ENCODE measurements at places on chromosomes 7 and 10. TPM values are rescaled to one million over a fixed set of nuclear protein-coding genes. Genes with fewer than 3 reads are reported as not detected.

Gene ACSM6
- total RNA-seq, result not detected

Gene TAS2R5
- total RNA-seq, result 0.21 TPM

Gene AS3MT
- total RNA-seq, result 2.7 TPM

Gene LEP
- total RNA-seq, result not detected

GRCh38 chr7:120684463-120684862 lies 173.5 kb downstream of the TSPAN12 start:
- no peak overlapping the region for H3K4me3 ChIP-seq
- H3K27ac ChIP-seq, result no peak overlapping the region
- no peaks in the 10 kb centered on the region for H3K4me1 ChIP-seq
- no peak for DNase-seq

DNA sequence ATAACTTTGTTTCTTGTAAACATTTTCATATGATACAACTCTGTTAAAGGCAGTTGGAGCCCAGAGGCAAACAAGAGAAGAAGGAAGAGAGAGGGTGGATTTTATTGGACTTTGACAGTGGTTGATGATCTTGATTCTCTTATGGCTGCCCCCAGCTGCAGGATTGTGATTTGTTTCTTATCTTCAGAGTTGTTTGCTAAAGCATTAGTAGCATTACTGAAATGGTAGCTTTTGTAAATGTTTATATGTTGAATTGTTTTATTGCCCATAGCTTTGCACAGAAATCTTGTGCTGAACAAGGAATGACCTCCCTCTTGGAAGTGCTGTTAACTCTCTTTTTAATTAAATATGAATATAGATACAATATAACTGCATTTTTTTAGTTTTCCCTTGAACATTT lies 309.4 kb downstream of the AUTS2 start:
- DNase-seq, result no peak
- H3K4me3 ChIP-seq, result no peak overlapping the region
- no peaks in the 10 kb centered on the region for H3K36me3 ChIP-seq
- H3K27ac ChIP-seq, result no peak overlapping the region

GRCh38 chr10:21173802-21174714 lies 276.9 kb upstream of the NEBL start:
- H3K36me3 ChIP-seq, result no peaks in the 10 kb centered on the region
- H3K27me3 ChIP-seq, result peaks cover 21% of the 10 kb centered on the region
- H3K4me1 ChIP-seq, result no peaks in the 10 kb centered on the region
- DNase-seq, result no peak

- peaks cover 3% of the 10 kb centered on the region for H3K27me3 ChIP-seq
- H3K4me3 ChIP-seq, result no peak overlapping the region
- H3K27ac ChIP-seq, result no peak overlapping the region
- H3K36me3 ChIP-seq, result no peaks in the 10 kb centered on the region
- no peak for DNase-seq
Observed at GRCh38 chr7:36571190-36571560, 153.1 kb downstream of the AOAH start.

- peaks cover 31% of the 10 kb centered on the region for H3K27me3 ChIP-seq
- H3K4me1 ChIP-seq, result peaks cover 15% of the 10 kb centered on the region
- H3K27ac ChIP-seq, result no peak overlapping the region
- H3K36me3 ChIP-seq, result peaks cover 9% of the 10 kb centered on the region
- DNase-seq, result no peak
Observed at GRCh38 chr10:17443707-17444387, 10.5 kb downstream of the ST8SIA6 start.

DNA sequence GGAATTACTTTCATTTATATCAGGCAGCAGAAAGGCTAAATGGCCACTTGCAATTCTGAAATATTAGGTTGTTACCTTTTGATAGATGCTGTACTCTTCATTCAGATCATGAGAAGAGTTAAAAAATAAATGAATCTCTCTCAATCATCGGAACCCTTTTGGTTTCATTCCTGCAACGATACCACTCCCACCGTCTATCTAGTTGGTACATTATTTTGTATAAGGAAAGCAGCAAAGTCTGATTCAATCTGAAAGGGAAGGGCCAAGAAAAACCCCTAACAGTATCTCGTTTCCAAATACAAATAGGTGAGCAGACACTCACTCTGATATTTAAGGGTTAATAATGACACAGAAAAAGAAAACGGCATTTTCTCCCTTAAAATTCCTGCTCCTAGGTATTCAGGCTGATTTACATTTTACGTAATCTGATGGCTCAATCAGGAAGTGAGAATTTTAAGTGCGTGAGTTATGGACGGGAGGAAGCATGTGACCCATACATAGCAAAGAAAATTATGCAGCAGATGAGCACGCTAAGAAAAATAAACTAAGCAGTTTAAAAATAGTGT lies 209.4 kb upstream of the KLF14 start:
- peaks cover 71% of the 10 kb centered on the region for H3K36me3 ChIP-seq
- peak; percentile 42 for DNase-seq
- H3K4me1 ChIP-seq, result peaks cover 99% of the 10 kb centered on the region
- H3K27ac ChIP-seq, result peak overlapping the region; percentile 81
- peaks cover 3% of the 10 kb centered on the region for H3K27me3 ChIP-seq
- peak overlapping the region; percentile 79 for H3K4me3 ChIP-seq

- no peak overlapping the region for H3K4me3 ChIP-seq
- no peaks in the 10 kb centered on the region for H3K36me3 ChIP-seq
- H3K27me3 ChIP-seq, result no peaks in the 10 kb centered on the region
- no peaks in the 10 kb centered on the region for H3K4me1 ChIP-seq
- H3K27ac ChIP-seq, result no peak overlapping the region
- DNase-seq, result no peak
Observed at GRCh38 chr7:125154930-125155329, 225.3 kb upstream of the POT1 start.

GRCh38 chr7:140035400-140036223 lies 27.1 kb downstream of the PARP12 start:
- peaks cover 8% of the 10 kb centered on the region for H3K36me3 ChIP-seq
- peak; percentile 76 for DNase-seq
- H3K4me1 ChIP-seq, result peaks cover 74% of the 10 kb centered on the region
- peak overlapping the region; percentile 78 for H3K4me3 ChIP-seq

GRCh38 chr7:24840563-24840962 lies 83.3 kb upstream of the GSDME start:
- H3K27me3 ChIP-seq, result no peaks in the 10 kb centered on the region
- H3K27ac ChIP-seq, result no peak overlapping the region
- H3K36me3 ChIP-seq, result peaks cover 29% of the 10 kb centered on the region
- DNase-seq, result no peak
- H3K4me3 ChIP-seq, result no peak overlapping the region

GRCh38 chr10:121578298-121578697 lies 19.9 kb downstream of the FGFR2 start:
- no peaks in the 10 kb centered on the region for H3K4me1 ChIP-seq
- H3K36me3 ChIP-seq, result no peaks in the 10 kb centered on the region
- no peak for DNase-seq
- H3K27me3 ChIP-seq, result peaks cover 8% of the 10 kb centered on the region
- H3K4me3 ChIP-seq, result no peak overlapping the region

DNA sequence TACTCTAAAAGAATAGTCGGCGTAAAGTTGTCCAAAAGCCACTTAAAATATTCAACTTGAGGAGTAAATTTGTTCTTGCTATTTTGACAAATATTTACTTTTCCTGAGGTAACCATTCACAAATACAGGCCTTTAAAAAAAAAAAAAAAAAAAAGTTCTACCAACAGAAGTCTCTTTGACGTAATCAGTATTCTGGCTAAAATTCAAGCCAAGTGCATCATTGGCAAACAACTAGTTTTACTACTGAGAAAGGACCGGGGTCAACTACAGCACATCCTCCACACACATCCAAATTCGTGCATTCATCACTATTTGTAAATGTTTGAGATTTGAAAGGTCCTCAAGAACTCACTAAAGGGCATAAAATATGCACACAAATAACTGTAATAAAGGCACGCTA lies 2.0 kb downstream of the OAT start:
- H3K4me1 ChIP-seq, result peaks cover 41% of the 10 kb centered on the region
- no peaks in the 10 kb centered on the region for H3K36me3 ChIP-seq
- H3K4me3 ChIP-seq, result peak overlapping the region; percentile 95
- H3K27me3 ChIP-seq, result peaks cover 5% of the 10 kb centered on the region
